Adrenal gland (tissue), 19 donors: ENCODE measurements at places on chromosomes 6 and 20. TPM values are rescaled to one million over a fixed set of nuclear protein-coding genes. Genes with fewer than 3 reads are reported as not detected.
A peak's percentile ranks its signal among the peaks of the same experiment; 100 is the strongest.

Gene GPX6
- not detected for total RNA-seq

Gene BHLHE23
- total RNA-seq: not detected

Gene KCNG1
- total RNA-seq: 4.7 TPM

Gene EPB41L1
- total RNA-seq: 269 TPM

Gene SIRPG
- total RNA-seq: 0.61 TPM

- no peaks in the 10 kb centered on the region for H3K4me1 ChIP-seq
- no peaks in the 10 kb centered on the region for H3K36me3 ChIP-seq
- no peak for DNase-seq
These were observed 27.0 kb downstream of the FITM2 start for GRCh38 chr20:44284032-44284431.

- no peak within 1 kb of the TSS for H3K4me3 ChIP-seq
- no peaks in the 10 kb centered on the region for H3K36me3 ChIP-seq
- no peaks in the 10 kb centered on the region for H3K4me1 ChIP-seq
These were observed at the start of gene SIGLEC1 for GRCh38 chr20:3712279-3712873. TSS of gene SIGLEC1 (minus strand) at chr20:3712600. CDS start at chr20:3707128, 5,472 bp downstream.

DNA sequence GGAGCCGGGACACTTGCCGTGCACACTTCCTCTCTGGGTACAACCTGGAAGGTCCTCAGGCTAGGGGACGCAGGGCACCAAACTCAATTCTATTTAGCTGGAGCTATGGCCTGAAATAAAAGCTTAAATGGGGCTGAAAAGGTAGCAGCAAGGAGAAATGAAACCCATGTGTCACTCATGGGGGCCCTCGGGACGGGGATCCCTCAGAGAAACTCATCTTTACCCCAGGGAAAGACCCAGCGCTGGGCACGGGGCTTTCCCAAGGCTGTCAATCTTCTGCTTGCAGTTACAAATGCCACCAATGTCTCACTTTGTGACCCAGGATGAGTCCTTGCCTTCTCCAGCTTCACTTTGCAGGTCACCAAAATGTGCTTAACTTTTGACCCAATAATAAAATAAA lies 16.5 kb downstream of the SNAI1 start:
- H3K27me3 ChIP-seq: no peaks in the 10 kb centered on the region
- no peak overlapping the region for H3K27ac ChIP-seq
- H3K4me1 ChIP-seq: no peaks in the 10 kb centered on the region
- no peaks in the 10 kb centered on the region for H3K36me3 ChIP-seq
- H3K4me3 ChIP-seq: no peak overlapping the region

DNA sequence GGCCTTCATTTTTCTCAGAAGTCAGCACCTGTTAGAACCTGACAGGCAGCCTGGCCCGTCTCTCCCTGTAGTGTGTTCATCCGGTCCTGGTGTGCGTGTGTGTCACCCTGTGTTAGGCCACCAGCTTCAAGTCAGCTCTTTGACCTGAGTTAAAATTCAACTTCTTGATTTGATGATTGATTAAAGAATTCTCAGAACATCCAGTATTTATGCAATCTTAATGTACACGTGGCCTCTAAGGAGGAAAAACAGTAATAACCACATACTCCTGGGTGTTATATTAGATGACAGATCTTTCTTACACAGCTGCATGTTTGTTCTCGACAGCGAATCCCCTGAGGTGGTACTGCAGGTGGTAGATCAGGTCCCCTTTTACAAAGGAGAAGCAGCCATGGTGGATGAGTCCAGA lies 19.1 kb upstream of the TMEM217 start:
- H3K36me3 ChIP-seq: no peaks in the 10 kb centered on the region
- H3K27me3 ChIP-seq: no peaks in the 10 kb centered on the region
- H3K27ac ChIP-seq: no peak overlapping the region
- peaks cover 15% of the 10 kb centered on the region for H3K4me1 ChIP-seq
- no peak overlapping the region for H3K4me3 ChIP-seq
- DNase-seq: no peak

GRCh38 chr20:37804584-37805566 lies 98.1 kb upstream of the VSTM2L start:
- no peak overlapping the region for H3K4me3 ChIP-seq
- H3K27me3 ChIP-seq: no peaks in the 10 kb centered on the region
- no peaks in the 10 kb centered on the region for H3K36me3 ChIP-seq
- H3K27ac ChIP-seq: peak overlapping the region; percentile 24
- DNase-seq: no peak
- H3K4me1 ChIP-seq: peaks cover 14% of the 10 kb centered on the region

DNA sequence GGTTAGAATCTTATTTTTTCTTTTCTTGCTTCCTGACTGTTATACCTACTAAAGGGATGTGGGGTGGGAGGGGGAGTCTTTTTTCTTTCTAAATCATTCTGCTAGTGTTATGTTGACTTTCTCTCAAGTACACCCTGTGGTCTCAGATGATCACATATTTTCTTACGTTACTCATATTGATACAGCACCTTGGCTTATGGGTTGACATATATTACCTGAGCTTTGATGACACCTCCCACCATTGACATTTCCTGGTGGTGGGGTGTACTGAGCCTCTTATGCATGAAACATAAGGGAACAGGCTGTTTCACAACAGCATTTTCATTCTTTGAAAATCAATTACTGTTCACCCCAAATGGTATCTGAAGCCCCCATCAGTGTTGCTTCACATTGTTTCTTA lies 169.8 kb downstream of the MMS22L start:
- H3K4me3 ChIP-seq: no peak overlapping the region
- no peak overlapping the region for H3K27ac ChIP-seq
- no peaks in the 10 kb centered on the region for H3K36me3 ChIP-seq

GRCh38 chr20:58835231-58835630 lies 15.5 kb downstream of the GNAS-AS1 start:
- H3K27me3 ChIP-seq: no peaks in the 10 kb centered on the region
- H3K4me1 ChIP-seq: peaks cover 8% of the 10 kb centered on the region
- H3K27ac ChIP-seq: no peak overlapping the region
- DNase-seq: no peak
- H3K4me3 ChIP-seq: no peak overlapping the region

- H3K4me1 ChIP-seq: peaks cover 7% of the 10 kb centered on the region
- no peak within 1 kb of the TSS for H3K4me3 ChIP-seq
- H3K27ac ChIP-seq: no peak within 1 kb of the TSS
- peaks cover 12% of the 10 kb centered on the region for H3K27me3 ChIP-seq
These were observed at the start of gene CLPSL2 for GRCh38 chr6:35776364-35777215. TSS of gene CLPSL2 (plus strand) at chr6:35776598. CDS start at chr6:35776619, 21 bp downstream.

DNA sequence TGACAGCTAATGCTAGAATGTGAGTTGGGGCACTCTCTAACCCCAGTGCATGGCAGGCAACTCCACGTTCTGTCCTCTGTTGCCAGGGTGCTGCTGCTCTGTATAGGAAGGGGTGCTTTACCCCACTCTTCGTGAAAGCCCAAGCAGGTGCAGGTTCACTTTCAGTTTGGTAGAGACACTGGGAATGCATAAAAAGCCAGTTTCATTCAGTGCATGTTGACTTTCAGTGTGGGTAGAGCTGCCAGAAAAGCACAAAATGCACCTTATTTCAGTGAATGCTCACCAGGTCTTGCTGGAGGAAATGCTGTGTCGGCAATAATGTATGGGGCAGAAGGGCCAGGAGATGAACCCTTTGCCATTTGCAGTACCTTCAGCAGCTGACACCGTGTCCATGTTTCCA lies 62.1 kb upstream of the ADGRB3 start:
- no peak for DNase-seq
- no peak overlapping the region for H3K4me3 ChIP-seq
- no peak overlapping the region for H3K27ac ChIP-seq
- no peaks in the 10 kb centered on the region for H3K4me1 ChIP-seq
- no peaks in the 10 kb centered on the region for H3K36me3 ChIP-seq
- H3K27me3 ChIP-seq: no peaks in the 10 kb centered on the region

DNA sequence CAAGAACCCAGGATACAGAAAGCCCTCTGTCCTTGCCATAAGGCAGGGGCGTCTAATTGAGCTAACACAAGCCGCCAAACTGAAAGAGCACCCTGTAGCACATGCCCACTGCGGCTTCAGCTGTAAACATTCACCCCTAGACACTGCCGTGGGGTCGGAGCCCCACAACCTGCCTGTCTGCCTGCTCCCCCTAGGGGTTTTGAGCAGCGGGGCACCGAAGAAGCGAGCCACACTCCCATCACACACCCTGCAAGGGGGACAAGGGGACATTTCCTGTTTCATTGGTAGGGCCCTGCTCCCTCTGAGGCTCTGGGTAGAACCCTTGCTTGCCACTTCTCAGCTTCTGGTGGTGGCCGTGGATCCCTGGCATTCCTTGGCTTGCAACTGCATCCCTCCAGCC lies 45.2 kb upstream of the BCLAF1 start:
- H3K27ac ChIP-seq: no peak overlapping the region
- no peak overlapping the region for H3K4me3 ChIP-seq
- no peaks in the 10 kb centered on the region for H3K36me3 ChIP-seq
- H3K27me3 ChIP-seq: no peaks in the 10 kb centered on the region
- H3K4me1 ChIP-seq: no peaks in the 10 kb centered on the region
- no peak for DNase-seq
